Vagina (tissue), 2 donors: ENCODE measurements at places on chromosomes 12 and 14.
A peak's percentile ranks its signal among the peaks of the same experiment; 100 is the strongest.

GRCh38 chr12:101746196-101746595, 6.9 kb upstream of the SYCP3 start:
- DNase-seq = no peak

DNA sequence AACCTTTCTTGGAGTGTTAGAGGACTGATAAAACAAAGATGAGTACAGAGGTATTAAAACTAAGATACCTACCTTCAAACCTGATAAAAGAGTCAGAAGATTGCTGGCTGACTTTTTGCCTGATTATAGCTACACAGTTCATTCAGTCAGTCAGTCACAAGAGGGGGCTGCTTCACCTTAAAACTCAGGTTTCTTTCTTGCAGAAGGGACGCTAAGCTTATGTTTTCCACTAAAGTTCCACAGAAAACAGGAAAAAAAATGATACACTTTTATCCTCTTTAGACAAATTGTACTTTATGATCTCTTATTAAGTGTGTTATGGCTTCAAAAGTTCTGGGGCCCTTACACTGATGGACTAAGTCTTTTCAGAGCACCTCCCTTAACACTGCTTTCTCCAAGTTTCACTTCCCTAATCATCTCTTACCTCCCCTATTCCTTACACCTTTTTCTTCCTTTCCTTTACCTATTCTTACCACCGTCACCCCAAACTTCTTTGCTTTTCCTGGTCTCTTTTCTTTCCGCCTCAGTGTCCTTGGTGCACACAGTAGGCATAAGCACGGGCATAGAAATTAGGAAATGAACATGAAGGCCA, 448.7 kb upstream of the OR4E1 start:
- no peak for DNase-seq

DNA sequence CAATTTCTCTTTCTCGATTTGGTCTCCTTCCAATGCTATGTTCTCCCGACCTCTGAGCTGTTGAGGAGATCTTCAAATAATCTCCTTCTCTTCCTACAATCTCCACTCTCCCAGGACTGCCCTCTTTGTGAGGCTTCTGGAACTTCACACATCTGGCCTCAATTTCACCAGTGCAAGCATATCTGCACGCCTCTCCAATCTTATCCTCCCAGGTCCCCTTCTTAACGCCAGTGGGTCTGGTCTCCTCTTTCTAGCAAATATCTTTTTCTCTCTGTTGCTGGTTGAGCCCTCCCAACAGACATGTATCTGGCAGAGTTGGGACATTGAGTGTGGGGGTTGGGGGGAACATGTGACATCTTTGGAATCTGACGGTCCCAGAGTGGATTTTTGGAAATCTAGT, 17.9 kb downstream of the RTL1 start:
- DNase-seq = no peak

- DNase-seq = no peak
These were observed 85.3 kb downstream of the SAMD4A start for GRCh38 chr14:54652188-54652587.

- no peak for DNase-seq
These were observed 24.6 kb downstream of the NIN start for GRCh38 chr14:50806241-50806933.

- no peak for DNase-seq
These were observed 415.9 kb downstream of the BCL11B start for GRCh38 chr14:98855926-98856715.

GRCh38 chr12:55850893-55851292, 8.2 kb upstream of the MMP19 start:
- no peak for DNase-seq

DNA sequence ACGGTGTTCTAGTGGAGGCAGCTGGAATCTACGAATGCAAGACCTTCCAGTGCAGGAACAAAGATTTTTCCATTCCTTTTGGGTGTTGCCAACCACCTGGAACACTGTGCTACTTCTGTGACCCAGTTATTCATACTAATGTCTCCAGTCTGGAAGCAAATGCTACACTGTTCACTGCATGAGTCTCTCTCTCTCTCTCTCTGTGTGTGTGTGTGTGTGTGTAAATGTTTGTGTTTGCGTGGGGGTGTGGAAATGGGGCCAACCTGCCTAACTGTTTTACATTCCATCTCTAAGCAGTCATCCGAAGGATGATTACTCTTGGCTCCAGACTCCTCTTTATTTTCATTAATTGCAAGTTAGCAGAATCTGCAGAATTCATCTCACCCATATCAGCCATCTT, 29.9 kb upstream of the YBX3 start:
- DNase-seq = no peak

DNA sequence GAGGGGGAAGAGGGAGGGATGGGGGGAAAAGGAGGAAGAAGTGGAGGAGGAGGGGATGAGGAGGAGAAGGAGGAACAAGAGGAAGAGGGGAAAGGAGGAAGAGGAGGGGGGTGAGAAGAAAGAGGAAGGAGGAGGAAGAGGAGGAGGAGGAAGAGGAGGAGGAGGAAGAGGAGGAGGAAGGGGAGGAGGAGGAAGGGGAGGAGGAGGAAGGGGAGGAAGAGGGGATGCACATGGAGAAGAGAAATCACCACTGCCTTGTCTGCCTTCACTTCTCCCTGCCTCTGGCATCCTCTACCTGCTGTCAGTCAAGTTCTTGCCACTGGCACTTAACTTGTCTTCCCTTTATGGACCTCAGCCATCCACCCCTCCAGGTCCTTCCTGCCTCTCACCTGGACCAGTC, 59.9 kb downstream of the TTC9 start:
- no peak for DNase-seq

DNA sequence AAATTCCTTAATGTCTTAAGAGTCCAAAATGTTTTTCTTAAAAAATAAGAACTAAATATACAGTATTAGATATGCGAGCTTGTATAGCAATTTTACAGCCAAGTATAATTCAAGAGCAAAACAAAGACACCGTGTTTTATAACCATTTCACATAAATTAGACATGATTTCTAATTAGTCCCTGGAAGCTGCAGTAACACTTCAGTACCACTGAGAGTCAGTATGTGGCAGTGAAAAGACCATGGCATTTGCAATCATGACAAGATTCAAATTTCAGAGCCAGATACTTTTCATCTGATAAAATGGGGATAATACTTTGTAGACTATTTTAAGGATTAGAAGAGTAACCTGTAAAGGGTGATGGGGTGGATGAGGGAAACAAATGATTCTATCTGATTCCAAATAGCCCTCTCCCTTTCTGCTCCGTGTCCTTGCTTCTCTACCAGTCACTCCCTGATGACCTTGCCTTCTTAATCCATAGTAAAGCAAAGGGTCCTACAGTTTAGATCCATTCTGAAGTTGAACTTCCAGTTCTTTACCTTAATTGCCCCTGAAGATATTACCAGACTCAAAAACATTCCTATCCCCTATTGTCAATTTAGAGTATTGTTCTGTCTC, 145.4 kb upstream of the ABCD2 start:
- DNase-seq = no peak

GRCh38 chr12:58586762-58587161, 333.5 kb downstream of the LRIG3 start:
- no peak for DNase-seq

GRCh38 chr12:100229876-100230275, 29.3 kb downstream of the ACTR6 start:
- no peak for DNase-seq

DNA sequence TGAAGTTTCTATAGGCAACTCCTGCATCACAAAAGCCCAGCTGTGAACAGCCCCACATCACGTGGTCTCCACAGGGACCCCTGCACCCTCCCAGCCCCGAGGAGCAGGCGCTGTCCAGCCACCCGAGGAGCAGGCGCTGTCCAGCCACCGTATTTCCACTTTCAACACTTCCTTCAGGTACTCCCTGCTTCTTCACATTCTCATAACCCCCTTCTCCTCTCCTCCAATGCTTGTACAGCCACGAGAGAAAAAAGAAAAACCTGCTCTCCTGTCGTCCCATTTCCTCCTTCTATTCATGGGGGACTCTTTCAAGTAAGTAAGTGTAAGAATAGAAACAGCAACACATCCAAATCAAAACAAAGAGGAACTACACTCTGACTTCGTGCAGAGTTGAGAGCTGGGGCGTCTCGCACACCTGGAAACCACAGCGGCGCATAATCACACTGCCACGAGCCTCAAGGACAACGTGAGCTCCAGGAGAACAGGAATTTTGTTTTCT, 11.9 kb downstream of the CDC42BPB start:
- DNase-seq = no peak

- no peak for DNase-seq
These were observed 26.5 kb upstream of the RPLP0 start for GRCh38 chr12:120227233-120228040.

GRCh38 chr12:27960821-27961220, 11.7 kb downstream of the PTHLH start:
- no peak for DNase-seq

- DNase-seq = no peak
These were observed 677.6 kb upstream of the LMO3 start for GRCh38 chr12:17283563-17283962.

GRCh38 chr14:21026988-21027315, 2.1 kb upstream of the NDRG2 start:
- peak; percentile 61 for DNase-seq

GRCh38 chr14:60565211-60565610, 56.3 kb downstream of the SIX6 start:
- no peak for DNase-seq

- no peak for DNase-seq
These were observed 759.8 kb upstream of the MDGA2 start for GRCh38 chr14:48435221-48435620.

GRCh38 chr14:71267691-71268090, 360.4 kb downstream of the PCNX1 start:
- no peak for DNase-seq

DNA sequence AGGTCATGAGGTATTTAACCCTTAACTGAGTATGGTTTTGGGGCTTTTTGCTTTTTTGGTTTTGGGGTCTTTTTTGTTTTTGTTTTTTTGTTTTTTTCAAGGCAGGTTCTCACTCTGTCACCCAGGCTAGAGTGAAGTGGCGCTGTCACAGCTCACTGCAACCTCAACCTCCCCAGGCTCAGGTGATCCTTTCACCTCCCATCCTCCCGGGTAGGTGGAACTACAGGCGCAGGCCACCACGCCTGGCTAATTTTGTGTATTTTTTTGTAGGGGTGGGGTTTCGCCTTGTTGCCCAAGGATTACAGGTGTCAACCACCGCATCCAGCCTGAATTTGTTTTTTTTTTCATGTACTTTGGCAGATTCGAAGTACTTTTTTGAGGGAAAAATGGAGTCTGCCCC, 19.9 kb downstream of the RAP1B start:
- no peak for DNase-seq

DNA sequence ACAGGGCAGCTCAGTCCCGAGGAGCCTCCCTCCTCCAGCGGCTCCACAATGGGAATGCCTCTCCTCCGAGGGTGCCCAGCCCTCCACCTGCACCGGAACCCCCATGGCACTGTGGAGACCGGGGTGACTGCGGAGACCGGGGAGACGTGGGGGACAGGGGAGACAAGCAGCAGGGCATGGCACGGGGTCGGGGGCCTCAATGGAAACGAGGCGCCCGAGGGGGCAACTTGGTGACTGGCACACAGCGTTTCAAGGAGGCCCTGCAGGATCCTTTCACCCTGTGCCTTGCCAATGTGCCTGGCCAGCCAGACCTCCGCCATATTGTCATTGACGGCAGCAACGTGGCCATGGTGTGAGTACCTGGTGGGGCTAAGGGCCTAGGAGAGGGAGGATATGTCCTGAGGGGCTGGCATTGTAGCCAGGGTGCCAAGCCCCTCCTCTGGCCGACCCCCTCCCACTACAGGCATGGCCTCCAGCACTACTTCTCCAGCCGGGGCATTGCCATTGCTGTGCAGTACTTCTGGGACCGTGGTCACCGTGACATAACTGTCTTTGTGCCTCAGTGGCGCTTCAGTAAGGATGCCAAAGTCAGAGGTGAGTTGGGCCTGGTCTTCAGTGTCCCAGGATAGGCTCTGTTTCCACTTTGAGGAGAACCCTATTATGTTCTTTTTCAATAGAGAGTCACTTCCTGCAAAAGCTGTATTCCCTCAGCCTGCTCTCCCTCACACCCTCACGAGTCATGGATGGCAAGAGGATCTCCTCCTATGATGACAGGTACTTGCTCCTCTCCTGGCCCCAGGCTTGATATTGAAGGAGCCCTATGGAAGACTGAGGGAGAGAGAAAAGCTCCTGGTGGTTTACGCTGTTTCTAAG, 2.7 kb downstream of the KHNYN start:
- peak; percentile 77 for DNase-seq

GRCh38 chr14:36666416-36667206, 5.0 kb downstream of the PAX9 start:
- no peak for DNase-seq

- no peak for DNase-seq
These were observed 25.3 kb downstream of the CNTN1 start for GRCh38 chr12:40717576-40717975.

DNA sequence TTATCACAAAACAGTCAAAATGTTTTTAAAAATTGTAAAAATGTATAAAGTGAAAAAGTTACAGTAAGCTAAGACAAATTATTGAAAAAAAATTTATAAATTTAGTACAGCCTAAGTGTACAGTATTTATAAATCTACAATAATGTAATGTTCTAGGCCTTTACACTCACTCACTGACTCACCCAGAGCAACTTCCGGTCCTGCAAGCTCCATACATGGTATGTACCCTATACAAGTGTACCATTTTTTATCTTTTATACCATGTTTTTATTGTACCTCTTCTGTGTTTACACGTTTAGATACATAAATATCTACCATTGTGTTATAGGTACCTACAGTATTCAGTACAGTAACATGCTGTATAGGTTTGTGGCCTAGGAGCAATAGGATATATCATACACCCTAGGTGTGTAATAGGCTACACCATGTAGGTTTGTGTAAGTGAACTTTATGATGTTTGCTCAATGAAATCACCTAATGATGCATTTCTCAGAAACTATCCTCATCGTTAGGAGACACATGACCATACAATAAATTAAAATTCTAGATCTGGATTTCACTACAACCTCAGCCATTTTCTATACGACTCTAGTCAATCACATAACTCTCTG, 66.8 kb downstream of the TXNDC16 start:
- no peak for DNase-seq

DNA sequence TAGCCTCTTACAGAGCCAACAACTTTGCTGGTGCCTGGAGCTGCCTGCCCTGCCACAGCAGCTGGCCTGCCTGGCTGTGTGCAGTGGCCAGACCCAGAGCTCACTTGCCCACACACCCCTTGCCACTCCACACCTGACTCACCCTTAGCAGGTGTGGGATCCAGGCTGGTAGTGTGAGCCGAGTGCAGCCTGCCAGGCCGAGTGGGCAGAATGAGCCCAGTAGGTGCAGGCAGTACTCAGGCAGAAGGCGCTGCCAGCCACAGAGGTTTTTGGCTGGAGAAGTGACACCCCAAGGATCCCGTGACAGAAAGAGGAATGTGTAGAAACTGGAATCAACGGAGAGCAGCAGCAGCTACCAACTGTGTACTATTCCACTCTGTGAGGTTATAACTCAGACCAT, 29.8 kb upstream of the PYGL start:
- DNase-seq = no peak
